ENCODE measurements at places on chromosomes 3 and 15.

GRCh38 chr3:162670181-162670580 lies 1173.6 kb downstream of the OTOL1 start:
- ATAC-seq, result no peak

DNA sequence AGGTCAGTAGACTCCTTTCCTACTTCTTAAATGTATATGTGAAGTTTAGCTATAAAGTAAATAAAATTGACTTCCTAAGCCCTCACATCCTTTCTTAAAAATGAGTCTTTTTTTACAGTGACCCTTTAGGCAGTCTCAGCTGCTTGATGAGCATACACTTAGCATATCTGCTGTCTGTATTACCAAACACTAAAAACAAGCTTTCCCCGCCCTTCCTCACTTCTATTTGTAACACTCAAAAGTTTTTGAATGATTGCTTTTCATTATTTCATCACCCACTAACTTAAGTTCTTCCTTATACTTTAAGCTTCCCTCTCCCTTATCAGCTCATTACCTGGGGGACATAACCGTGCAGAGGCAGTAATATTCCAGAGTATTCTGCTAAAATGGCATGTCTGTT lies 89.4 kb downstream of the PLOD2 start:
- ATAC-seq, result no peak

- ATAC-seq, result peak; percentile 98
Measured at GRCh38 chr15:40098489-40099261, 10.0 kb downstream of the BMF start.

DNA sequence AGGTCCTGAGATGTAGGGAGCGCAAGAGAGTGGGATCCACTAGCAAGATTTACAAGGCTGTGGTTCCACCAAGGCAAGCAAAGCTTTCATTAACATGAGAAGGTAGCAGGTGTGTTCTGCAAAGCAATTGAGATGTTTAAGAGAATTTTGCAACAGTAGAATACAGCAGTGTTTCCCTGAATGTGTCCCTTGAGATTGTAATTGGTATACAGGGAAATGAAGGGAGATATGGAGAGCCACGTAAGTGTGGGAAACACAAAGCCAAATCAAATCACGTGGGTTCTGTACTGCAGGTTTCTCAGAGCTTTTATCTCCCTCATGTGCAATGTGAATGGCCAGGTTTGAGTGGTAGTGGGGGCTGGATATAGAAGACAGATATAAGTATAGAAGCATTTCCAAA lies 67.3 kb downstream of the ATG7 start:
- ATAC-seq, result no peak

- peak; percentile 93 for ATAC-seq
Measured at GRCh38 chr15:25391971-25392721, 46.7 kb downstream of the UBE3A start.

GRCh38 chr3:9809239-9809614 lies 835 bp upstream of the TTLL3 start:
- peak; percentile 50 for ATAC-seq

DNA sequence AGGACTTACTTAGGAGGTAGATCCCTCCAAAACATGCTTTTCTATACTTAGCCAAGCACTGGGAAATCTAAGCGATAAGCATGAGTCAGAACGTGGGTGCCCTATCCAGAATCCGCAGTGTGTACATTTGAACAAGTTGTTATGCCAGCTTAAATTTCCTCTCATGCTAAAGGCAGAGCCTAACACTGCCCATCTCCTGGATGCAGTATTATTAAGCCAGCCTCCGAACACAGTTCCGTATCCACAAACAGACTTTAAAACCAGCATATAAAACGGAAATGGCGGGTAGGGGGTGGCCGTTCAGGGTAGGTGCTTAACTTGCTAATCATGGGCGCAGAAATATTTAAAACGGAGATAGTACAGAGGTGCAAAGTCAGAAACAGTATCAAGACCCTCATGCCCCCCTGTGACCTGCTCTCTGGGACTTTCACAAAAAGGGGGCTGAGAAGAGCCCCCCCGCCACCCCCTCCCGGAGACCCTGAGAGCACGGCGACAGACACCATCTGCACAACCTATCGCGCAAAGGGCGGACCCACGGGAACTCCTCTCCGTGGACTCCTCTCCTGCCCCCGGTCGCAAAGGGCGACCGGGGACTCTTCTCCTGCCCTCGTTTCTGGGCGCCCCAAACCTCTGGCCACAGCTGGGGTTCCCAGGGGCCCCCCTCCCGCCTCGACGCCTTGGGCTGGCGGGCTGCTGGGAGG lies 889 bp upstream of the LRRIQ4 start:
- ATAC-seq, result peak; percentile 5

GRCh38 chr3:55584716-55585368 lies 97.7 kb upstream of the WNT5A start:
- ATAC-seq, result no peak

DNA sequence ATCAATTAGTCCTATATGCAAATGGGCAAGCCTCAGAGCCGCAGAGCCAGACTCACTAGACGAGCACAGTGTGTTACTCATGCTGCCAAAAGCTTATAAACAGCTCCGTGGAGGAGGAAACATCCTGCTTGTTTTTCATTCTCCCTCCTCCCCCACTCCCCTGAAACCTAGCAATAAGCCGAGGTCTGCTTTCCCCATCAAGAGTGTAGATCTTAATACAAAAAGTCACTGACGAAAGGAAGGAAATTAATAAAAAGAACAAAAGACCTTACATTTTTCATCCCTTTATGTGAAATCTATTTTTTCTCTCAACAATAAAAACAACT lies 88.5 kb downstream of the XXYLT1 start:
- ATAC-seq, result peak; percentile 72

DNA sequence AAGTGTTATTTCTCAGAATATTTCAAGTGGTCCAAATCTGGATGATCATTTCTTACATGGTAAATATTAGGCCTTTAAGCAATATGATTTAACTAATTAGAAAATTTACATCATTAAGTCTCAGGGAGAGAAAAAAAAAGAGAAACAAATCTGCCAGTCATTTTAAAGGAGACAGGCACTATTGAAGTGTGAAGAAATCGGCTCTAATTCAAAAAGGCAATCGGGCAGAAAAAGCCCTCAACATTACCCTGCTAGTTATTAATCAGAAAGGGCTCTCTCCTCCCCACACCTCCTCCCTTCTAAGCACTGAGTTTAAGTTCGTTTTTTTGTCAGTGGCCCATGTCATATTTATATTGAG lies 215.9 kb downstream of the MEIS2 start:
- ATAC-seq, result no peak

- no peak for ATAC-seq
Measured at GRCh38 chr15:57418635-57419034, 42.3 kb downstream of the CGNL1 start.

GRCh38 chr3:107498646-107499045 lies 24.1 kb upstream of the BBX start:
- no peak for ATAC-seq

DNA sequence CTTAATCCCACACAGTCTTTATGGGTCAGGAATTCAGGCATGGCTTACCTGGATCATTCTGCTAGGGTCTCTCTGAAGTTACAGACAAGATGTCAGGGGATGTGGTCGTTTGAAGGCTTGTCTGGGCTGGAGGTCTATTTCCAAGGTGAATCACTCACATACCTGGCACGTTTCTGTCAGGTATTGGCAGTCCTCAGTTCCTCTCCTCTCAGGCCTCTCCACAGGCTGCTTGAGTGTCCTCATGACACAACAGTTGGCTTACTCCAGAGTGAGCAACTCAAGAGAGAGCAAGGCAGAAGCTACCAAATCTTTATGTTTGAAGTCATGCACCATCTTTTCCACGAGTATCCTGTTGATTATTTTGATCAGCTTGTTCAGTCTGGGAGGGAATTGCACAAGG lies 43.9 kb upstream of the PARP14 start:
- ATAC-seq, result no peak

DNA sequence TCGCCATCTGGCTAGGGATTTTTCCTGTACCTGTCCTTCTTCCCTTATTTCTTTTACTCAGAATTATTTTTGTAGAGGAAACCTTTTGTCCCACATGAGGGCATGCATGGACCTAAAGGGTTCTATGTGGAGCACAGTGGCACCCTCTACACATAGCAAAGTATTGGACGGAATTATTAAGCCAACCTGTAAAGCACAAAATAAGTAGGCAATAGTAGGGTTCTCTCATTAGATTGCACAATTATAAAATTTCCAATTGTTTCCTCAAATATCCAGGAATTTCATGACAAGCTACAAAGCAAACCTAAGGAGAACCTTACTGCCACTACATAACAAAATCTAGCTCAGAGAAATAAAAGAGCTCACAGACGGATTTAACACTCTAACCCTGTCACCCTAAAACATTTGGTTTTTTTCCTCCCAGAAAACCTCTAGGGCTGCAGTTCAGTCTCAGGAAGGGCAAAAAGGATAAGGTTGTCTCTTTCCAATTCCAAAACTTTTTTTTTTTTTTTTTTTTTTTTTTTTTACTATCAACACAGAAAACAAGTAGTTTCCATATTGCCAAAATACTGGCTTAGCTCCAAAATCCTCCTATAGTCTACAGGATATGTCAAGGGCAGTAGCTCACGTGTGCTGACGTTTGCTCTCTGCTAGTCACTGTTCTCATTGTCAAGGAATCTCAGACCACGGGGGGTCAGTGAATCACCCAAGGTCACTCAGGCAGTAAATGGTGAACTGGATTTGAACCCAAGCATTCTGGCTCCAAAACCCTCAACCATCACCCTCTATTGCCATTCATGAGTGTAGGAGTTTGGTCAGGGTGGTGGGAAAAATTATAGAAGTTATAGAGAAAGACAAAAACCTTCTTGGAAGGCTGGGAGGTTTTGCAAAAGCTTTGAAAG lies 52.3 kb downstream of the NCEH1 start:
- ATAC-seq, result no peak

- no peak for ATAC-seq
Measured at GRCh38 chr3:71906976-71907375, 122.0 kb upstream of the PROK2 start.

DNA sequence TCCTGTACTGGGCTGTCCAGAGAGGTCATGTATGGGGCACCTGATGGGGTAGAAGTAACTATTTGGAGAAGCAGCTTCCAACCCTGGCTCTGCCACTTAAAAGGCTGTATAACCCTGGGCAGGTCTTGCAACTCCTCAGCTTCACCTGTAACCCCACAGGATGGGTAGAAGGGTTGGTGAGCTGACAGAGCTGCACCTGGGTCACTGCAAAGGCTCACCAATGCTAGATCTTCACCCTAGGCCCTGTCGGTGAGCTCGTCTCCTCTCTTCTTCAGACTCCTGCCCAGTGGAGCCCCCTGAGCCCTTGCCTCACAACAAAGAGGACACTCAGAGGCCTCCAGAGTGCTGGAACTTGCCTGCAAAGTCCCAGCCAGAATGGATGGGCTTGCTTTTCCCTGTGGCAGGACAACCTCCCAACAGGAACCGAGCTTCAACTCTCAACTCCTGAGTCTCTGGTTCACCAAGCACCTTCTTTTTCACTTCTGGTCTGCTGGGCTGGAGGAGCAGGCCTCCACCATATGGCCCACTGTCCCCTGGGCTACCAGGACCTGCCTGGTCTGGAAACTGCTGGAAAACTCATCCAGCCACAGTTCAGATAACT lies 45.9 kb downstream of the XXYLT1 start:
- ATAC-seq, result no peak

DNA sequence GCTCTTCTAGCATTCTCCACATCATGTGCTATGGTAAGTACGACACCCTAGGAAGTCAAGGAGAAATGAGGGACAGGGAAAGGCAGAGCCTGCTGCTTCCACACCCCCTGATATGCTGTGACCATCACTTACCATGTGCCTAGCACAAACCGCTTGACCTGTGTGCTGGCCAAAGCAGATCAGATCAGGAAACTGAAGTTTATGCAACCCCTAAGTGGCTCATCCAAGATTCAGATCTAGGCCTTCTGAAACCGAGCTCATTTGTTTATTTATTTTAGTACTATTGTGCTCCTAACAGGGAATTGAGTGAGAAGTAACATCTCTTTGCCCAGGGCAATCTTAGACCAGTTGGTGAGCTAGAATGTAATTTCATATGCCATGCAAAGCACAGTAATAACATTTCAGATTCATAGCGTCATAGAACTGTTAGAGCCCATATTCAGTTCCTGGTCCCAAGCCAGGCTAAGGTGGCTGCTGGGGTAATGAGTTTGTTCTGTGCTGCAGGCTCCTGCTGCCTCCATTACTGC lies at the start of gene RTP2:
RTP2 (minus strand) TSS at position 51 of the 527 bp plus-strand sequence. CDS start 429 bp downstream, outside the sequence.
- ATAC-seq, result no peak

DNA sequence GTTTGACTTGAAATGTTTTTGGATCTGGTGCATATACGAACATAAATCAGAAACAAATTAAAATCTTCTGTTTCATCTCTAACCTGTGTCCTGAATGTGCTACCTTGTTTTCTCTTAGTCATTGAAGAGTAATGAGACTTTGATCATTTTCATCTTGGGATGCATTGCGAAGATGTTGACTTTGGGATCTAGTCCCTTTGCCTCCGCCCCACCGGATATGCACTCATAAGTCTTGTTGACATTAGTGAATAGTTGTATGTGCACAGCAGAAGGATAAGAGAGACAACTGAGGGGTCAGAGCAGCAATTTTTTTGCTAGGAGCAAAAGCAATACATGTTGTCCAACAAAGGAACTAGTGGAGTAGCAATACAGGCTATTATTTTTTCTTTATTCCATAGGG lies 35.9 kb upstream of the SPRED1 start:
- ATAC-seq, result no peak

GRCh38 chr3:160725338-160725737 lies 30.7 kb upstream of the PPM1L start:
- no peak for ATAC-seq

GRCh38 chr3:38723569-38724391 lies 74.3 kb upstream of the SCN5A start:
- no peak for ATAC-seq

DNA sequence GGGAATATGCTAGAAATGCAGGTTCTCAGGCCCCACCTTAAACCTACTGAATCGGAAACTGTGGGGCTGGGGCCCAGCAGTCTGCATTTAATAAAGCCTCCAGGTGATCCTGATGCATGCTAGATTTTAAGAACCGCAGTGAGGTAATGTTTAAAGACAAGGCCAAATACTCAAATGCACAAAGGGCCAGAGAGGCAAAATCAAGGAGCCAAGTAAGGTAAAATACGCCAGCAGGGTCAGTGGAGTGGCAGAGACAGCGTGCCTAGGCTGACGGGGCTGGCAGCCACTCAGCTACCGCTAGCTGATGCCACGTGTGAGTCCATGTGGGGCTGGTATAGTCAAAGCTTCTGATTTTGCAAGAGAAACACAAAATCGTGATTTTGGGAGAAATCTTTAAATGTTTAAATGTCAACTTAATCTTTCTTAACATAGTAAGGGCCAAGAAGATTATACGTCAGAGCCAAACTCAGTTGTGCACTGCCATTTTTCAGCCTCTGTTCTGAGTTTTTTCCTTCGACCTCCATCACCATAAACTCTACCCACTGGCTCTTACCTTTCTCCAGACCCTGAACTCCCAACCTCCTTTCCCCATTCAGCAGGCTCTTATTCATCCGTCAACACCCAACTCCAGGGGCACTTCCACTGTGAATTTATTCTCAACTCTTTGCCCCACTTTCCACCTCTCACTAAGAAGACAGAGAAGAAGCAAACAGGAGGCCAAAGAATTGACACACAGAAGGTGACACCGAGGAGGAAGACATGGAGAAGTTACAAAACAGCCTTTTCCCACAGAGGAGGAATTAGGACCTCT lies 136.6 kb upstream of the RAD18 start:
- no peak for ATAC-seq
